PC-3 (cell line): ENCODE measurements at places on chromosomes 4 and X. TPM values are rescaled to one million over a fixed set of nuclear protein-coding genes. Genes with fewer than 3 reads are reported as not detected.

DNA sequence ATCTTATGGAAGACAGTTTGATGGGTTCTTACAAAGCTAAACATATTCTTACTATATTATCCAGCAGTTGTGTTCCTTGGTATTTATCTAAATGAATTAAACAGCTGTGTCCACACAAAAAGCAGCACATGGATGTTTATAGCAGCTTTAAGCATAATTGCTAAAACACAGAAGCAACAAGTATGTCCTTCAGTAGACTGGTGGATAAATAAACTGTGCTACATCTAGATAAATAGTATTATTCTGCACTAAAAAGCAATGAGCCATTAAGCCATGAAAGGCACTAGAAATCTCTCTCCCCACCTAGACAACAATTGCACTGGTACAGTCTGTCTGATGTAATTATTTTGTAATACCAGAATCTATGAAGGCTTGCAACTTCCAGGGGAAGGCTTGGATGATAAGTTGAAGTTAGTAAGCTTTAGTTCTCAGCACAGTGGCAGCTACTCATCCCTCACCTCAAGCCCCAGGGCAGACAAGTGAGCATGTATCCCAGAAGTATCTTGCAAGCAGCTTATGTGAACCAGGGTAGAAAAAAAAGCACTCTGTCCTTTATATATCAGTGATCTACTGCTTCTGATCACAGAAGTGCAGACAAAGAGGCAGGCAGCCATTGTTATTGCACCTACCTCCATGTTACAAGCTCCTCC is 36.9 kb downstream of the WDR17 start:
- DNase-seq = no peak

DNA sequence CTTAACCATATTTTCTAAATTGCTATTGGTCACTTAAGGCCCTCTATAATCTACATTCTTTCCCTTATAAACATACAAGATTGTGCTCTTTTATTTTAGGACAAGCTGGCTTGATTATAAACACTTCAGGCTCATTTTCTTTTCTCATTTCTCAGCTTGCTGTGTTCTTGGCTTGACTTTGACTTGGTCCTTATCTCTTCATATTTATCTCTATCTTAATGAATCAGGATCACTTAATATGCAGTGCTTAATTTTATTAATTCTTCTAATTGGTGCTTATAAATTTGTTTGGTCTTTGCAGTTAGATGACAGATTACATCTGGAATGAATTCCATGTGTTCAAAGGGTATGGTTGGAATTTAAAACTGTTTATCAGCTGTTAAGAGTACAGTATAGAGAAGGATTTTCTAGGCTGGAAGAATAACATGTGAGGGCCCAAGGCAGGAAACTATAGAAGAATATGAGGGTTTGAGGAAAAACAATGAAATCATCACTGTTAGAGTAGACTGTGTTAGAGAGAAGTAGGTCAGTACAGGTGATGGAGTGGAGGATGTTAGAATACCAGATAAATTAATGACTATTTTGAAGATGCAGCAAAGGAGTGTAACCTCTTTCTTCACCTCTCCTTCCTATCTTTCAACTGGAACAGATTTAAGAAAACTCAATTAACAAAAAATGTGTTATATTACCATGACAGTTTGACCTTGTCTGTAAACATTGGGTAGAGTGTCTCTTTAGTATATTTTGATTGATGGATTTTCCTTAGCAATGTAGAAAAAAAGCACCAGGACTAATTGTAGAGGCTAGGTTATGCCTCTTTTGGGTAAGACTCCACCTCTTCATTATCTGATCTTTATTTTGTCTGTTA is 169.6 kb downstream of the RAPGEF2 start:
- no peak for DNase-seq

- no peak for DNase-seq
These were observed 33.5 kb downstream of the SNX25 start for GRCh38 chr4:185242749-185243533.

- no peak for DNase-seq
These were observed 65.4 kb downstream of the PRKX start for GRCh38 chrX:3648084-3648483.

GRCh38 chr4:4990857-4991540 is 28.3 kb downstream of the CYTL1 start:
- peak; percentile 81 for DNase-seq

- DNase-seq = peak; percentile 52
These were observed 1301.9 kb downstream of the PCDH7 start for GRCh38 chr4:32022071-32022470.

- DNase-seq = no peak
These were observed 157.1 kb upstream of the LNX1 start for GRCh38 chr4:53748328-53748772.

GRCh38 chr4:101856149-101856548 is 65.6 kb downstream of the BANK1 start:
- DNase-seq = no peak

DNA sequence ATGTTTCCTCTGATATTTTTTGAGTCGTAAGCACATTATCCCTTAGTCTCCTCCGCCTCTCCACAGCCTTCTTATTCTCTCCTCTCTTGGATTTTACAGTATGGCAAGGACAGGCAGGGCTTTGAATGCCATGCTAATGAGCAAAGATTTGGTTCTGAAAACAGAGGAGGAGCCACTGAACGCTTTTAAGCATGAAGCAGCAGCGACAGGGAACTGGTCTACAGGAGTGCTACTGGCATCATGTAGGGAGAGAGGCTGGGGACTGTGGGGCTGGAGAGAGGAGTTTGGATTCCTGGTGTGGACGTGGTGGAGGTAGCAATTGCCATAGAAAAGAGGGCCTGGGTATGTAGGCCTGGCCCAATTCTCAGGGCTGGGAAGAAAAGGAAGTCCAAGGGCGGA is 4.6 kb upstream of the CD99L2 start:
- no peak for DNase-seq

DNA sequence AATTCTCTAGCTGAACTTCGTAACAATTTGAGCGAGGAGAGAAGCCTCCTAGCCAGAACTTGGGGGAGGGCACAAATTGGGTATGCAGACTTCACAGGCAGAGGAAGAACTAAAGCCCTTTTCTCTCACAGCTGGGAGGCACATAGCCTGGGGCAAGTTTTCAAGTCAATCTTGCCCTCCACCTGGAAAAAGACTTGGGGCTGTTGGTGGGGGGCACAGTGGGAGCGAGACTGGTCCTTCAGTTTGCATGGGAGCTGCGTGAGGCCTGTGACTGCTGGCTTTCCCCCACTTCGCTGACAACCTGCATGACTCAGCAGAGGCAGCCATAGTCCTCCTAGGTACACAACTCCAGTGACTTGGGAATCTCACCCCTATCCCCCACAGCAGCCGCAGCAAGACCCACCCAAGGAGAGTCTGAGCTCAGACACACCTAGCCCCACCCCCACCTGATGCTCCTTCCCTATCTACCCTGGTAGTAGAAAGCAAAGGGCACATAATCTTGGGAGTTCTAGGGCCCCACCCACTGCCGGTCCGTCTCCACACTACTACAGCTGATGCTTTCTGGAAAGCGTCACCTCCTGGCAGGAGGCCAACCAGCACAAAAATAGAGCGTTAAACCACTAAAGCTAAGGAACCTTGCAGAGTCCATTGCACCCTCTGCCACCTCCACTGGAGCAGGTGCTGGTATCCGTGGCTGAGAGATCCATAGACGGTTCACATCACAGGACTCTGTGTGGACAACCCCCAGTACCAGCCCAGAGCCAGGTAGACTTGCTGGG is 160.8 kb downstream of the CBLL2 start:
- DNase-seq = no peak

GRCh38 chr4:95838192-95838591 is 1.7 kb upstream of the PDHA2 start:
- DNase-seq = no peak

- DNase-seq = no peak
These were observed 100.3 kb downstream of the SLC39A8 start for GRCh38 chr4:102244878-102245535.

DNA sequence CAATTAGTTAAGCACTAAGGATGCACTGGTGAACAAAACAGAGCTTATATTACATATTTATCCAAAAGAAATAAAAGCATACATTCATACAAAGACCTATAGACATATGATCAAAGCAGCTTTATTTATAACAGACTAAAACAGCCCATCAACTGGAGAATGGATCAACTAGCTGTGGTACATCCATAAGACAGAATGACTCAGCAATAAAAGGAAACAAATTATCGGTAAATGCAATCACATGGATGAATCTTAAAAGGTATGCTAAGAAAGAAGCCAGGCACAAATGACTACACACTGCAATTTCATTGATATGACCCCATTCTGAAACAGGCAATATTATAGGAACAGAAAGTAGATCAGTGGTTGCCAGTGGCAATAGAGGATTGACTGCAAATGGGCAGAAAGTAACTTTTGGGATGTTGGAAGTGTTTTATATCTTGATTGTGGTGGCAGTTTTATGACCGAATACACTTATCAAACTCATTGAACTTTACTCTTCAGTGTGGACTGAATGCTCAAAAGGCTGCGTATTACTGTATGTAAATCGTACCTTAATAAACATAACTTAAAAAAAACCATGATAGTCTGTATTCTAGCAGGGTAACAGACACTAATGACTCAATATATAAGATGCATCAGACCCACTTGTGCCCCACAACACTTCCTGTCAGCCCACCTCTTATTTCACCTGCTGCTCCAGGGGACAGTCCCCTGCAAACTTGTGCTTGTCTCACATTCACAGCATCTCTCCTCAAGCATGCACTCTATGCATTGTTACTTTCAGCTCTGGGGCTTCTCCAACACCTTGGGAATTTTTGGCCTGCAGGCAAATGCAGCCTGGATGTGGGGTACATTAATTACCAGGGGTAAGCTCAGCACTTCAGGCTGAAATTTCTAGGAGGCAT is 59.1 kb downstream of the MID1IP1 start:
- no peak for DNase-seq

DNA sequence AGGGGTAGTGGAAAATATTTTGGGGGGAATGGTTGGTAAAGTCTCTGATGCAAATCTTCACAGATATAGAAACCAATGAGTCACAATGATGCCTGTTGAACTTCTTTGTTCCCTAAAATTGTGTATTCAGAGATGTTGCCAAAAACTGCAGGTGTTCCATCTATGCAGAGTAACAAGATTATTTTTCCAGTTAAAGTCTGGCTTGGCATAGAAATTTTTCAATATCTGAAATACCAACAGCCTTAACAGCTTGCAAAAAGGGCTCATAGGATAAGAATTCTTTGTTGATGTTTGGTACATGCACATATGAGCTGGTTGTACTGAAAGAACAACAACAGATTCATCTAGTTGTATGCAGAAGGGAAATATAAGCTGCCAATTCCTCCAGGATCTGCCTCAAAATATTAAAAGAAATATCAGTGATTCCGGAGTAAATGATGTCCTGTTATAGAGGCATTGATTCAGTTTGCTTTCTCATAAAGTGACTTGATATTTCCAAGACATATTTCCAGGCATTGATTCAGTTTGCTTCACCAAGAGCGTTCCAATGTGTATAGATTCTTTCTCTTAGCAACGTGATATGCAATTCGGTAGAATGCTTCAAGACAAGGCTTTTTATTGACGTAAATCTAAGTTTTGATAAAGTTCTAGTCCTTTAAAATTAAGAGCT is 564.4 kb downstream of the TMA16 start:
- DNase-seq = no peak

- no peak for DNase-seq
These were observed 180.7 kb downstream of the ADGRL3 start for GRCh38 chr4:61380865-61381264.

DNA sequence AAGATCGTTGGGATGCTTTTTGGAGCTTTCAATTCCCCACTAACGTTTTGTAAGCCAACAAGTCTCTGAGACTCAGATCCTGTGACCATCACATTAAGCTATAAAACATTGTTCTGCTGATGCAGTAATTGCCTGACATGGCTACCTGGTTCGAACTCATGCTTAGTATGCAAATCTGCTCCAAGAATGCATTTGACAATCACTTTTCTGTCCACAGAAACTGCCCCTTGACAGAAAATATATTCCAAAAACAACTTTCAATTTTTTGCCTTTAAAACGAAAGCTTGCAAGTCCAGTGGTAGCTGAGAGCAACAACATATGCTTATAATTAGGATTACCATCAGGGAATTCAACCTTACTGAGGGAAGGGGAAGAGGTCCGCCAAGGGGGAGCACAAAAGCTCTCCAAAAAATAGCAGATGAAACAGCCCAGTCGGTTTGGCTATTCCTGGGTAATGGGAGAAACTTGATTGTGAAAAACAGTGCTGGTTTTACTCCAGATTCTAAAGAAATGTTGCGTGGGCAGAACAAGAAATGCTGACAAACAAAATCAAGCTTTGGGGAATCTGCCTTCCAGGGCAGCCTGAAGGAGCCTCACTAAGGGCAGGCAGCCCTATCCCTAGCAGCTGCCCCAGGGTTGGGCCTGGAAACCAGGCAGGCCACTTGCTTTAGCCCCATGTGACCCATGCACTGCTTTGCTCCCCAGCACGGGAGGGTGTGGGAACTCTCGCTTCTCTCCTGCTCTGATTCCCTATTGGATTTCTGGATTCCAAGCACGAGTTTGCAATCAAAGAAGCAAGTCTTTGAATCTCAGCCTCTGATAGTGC is 160.7 kb upstream of the LDB2 start:
- DNase-seq = no peak

GRCh38 chr4:86974551-86974994 is 39.8 kb downstream of the AFF1 start:
- DNase-seq = peak; percentile 49

- peak; percentile 52 for DNase-seq
These were observed 36.1 kb upstream of the DOCK11 start for GRCh38 chrX:118459494-118459893.

DNA sequence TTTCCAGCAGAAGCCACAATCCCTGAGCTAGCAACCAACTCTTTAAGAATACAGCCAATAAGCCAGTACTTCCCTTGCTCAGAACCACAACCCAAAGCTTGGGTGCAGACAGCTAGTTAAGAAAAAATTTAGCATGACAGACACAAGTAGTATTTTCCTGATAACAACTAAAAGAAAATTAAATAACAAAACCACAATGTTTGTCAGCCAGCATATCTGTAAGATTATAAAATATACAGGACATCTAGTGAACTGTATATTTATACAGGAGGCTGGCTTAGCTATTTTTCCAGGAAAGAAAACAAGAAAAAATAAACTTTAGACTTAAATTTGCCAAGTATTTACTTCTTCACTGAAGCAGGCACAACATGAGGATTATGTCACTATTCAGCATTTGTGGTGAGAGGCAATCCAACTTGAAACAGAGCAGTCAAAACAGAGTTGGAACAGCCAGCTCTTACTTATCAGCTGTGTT is 6.6 kb downstream of the PF4V1 start:
- DNase-seq = peak; percentile 36

GRCh38 chrX:113212052-113212451 is 371.4 kb upstream of the AMOT start:
- no peak for DNase-seq

GRCh38 chr4:62512271-62512670 is 1312.1 kb downstream of the ADGRL3 start:
- no peak for DNase-seq

GRCh38 chrX:68994135-68994890 is 165.5 kb downstream of the EFNB1 start:
- no peak for DNase-seq

Gene EIF1AX
- total RNA-seq = 47.5 and 51.1 TPM in 2 replicates

Gene ARL9
- total RNA-seq = 0.29 and 0.51 TPM in 2 replicates

Gene GASK1B
- total RNA-seq = 0.46 and 0.51 TPM in 2 replicates

Gene GAGE2A
- not detected in 2 replicates for total RNA-seq

Gene RAB40AL
- 0.40 and 0.55 TPM in 2 replicates for total RNA-seq

Gene MAGEE1
- 1.7 and 2.8 TPM in 2 replicates for total RNA-seq

Gene ZNF81
- total RNA-seq = 4.4 and 9.5 TPM in 2 replicates

Gene WDR17
- 0.69 and 1.3 TPM in 2 replicates for total RNA-seq

Gene TMEM150C
- 0.46 and 0.58 TPM in 2 replicates for total RNA-seq

Gene PASD1
- total RNA-seq = not detected in 2 replicates

Gene IQCM
- total RNA-seq = not detected in 2 replicates

Gene EFNB1
- 102 and 142 TPM in 2 replicates for total RNA-seq

Gene CFAP299
- total RNA-seq = not detected in 2 replicates

Gene FHL1
- total RNA-seq = 42.4 and 51.8 TPM in 2 replicates

Gene SLC4A4
- total RNA-seq = 0.47 and 0.52 TPM in 2 replicates

Gene VCX
- total RNA-seq = 0.26 TPM in 1 of 2 replicates, not detected in the other

Gene HSFX3
- total RNA-seq = not detected in 2 replicates

Gene CTSO
- 1.6 and 2.8 TPM in 2 replicates for total RNA-seq
